ENCODE measurements at places on chromosomes 1 and 21.

DNA sequence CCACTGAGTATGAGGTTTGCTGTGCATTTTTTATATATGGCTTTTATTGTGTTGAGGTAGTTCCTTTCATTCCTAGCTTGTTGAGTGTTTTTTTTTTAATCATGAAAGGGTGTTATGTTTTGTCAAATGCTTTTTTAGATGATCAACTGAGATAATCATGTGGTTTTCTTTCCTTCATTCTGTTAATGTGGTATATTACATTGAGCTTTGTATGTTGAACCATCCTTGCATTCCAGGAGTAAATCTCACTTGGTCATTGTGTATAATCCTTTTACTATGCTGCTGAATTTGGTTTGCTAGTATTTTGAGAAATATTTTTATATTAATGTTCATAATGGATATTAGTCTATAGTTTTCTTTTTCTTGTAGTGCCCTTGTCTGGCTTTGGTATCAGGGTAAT, 11.1 kb upstream of the ZBTB40 start:
- DNase-seq = no peak

- DNase-seq = no peak
These were observed 11.3 kb downstream of the SSR2 start for GRCh38 chr1:156009404-156009803.

DNA sequence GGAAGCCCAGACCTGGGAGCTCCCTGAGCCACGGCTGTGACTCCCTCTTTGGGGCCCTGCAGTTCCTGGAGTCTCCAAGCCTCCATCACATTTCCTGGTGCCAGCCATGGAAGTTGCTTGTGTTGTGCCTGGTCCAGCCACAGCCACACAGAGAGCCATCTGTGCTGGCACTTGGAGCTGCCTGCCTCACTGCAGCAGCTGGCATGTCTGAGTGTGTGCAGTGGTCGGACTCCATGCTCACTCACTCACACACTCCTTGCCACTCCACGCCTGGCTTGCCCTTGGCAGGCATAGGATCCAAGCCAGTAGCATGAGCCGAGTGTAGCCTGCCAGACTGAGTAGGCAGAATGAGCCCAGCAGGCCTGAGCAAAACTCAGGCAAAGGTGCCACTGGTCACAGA, 516.3 kb upstream of the BEND5 start:
- no peak for DNase-seq

DNA sequence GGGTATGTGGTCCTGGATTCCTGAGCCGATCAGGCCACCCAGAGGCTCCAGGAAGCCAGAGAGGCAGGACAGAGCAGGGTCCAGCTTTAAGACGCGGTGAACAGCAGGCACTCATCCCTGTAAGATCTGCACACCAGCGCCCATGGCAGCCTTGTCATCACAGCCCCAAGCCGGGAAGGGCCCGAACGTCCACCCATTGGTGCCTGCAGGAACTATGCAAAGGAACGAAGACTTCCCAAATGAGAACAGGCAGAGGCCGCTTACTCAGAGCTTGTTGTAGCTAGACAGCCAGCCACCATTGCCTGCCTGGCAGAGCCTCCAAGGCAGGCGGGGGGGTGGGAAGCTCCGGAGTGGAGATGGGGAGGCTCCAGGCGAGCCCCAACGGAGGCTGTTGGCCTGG, 12.1 kb upstream of the ARHGEF16 start:
- DNase-seq = no peak

DNA sequence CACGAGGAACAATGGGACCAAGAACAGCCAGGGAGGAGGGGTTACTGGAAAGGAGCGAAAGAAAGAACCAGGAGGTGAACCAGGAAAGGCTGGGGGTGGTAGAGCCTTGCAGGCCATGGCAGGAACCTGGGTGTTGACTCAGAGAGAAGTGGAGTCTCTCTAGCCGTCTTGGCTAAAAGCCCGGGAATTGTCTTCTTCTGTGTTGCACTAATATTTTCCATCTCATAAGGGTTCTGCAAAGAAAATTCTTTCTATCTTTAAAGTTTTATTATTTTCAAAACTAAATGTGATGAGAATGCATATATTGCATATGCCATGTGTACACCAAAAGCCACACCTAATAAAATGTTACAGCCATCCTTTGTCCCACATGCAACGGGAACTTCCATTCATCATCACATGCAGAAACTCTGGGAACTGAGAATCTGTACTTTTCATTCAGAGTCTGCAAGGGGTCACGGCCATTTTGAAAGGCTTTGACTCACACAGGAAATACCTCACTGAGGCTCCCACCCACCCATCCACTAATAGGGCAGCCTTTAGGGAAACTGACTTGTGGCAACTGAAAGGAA, 38.0 kb downstream of the ERG start:
- DNase-seq = no peak

DNA sequence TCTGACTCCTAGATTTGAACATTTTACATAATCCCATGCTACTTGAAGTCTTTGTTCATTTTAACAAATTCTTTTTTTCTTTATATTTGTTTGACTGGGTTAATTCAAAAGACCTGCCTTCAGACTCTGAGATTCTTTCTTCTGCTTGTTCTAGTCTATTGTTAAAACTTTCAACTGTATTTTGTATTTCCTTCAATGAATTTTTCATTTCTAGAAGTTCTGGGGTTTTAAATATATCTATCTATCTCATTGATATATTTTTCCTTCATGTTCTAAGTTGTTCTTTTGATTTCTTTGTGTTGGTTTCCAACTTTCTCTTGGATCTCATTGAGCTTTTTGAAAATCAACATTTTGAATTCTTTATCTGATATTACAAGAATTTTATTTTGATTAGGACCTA, 64.3 kb downstream of the HMCN1 start:
- no peak for DNase-seq

DNA sequence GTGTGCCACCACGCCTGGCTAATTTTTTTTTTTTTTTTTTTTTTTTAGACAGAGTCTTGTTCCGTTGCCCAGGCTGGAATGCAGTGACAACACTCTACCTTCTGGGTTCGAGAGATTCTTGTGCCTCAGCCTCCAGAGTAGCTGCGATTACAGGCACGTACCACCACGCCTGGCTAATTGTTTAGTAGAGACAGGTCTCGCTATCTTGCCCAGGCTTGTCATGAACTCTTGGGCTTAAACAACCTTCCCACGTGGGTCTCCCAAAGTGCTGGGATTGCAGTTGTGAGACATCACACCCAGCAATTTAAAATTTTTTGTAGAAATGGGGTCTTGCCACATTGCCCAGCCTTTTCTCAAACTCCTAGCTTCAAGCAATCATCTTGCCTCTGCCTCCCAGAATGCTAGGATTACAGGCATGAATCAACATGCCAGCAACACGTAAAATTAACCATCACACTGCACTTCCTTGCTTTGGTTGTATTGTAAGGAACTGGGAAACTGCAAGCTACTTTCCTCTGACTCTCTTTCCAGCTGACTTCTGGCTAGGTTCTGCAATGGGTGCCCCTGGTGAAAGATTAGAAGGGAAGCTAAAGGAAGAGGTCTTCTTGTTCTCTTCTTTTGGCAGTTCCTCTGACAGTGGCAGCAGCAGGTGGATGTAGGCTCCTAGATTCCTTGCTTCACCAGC, 13.9 kb upstream of the IL6R start:
- no peak for DNase-seq

- no peak for DNase-seq
These were observed 102.2 kb upstream of the GADD45A start for GRCh38 chr1:67582625-67583461.

- DNase-seq = no peak
These were observed 27.8 kb downstream of the PIGM start for GRCh38 chr1:160004001-160004400.

DNA sequence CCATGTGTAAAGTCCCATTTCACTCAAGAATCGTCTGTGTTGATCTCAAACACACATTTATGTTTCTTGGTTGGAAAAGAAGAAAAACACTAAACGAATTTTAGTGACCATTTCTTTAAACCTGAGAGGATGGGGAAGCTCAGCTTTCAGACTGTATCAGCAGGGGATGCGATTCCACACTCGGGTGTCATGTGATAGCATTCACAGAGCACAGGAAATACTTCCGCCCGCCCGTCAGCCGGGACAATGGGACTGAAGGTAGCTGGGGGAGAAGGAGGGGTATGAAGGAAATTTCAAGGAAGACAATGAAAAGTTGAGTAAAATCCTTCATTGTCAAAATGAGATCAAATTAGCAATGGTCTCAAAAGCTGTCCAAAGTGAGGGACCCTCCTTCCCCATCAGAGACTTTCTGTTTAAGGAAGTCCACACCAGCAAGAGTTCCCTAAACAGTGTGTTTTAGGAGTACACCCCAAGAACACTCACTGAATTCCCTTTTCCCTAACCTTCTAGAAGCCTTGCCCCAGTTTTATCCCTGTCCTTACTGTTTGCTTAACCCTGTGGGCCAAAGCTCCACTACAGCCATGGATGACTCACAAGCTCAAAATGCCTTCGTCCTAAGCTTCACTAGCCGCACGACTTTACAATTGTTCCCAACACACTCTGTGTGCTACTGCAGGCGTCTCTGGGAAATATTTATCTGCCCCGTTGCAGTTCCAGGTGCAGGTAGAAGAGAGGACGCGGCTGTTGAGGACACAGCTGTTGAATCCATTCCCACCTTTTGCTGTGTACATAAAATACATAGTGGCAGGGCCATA, 51.4 kb upstream of the SIM2 start:
- DNase-seq = no peak

GRCh38 chr1:35532497-35533223, 24.5 kb downstream of the KIAA0319L start:
- no peak for DNase-seq

DNA sequence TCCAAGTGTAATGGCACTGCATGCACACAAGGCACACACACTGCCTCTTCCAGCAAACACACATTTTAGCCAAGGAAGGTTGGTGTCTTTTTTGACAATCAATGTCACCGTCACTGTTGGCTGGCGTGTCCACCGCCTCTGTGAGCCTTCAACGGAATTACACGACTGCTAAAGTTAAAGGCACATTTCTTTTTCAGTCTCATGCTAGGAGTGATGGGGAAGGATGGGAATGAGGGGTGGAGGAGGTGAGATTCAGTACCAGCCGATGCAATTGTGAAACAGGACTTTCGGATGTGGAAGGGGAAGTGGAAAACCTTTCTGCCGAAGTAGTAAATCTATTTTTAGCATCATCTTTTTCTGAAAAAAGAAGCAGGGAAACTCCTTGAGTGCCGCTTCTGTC, 1.4 kb downstream of the ELAVL4 start:
- DNase-seq = no peak

DNA sequence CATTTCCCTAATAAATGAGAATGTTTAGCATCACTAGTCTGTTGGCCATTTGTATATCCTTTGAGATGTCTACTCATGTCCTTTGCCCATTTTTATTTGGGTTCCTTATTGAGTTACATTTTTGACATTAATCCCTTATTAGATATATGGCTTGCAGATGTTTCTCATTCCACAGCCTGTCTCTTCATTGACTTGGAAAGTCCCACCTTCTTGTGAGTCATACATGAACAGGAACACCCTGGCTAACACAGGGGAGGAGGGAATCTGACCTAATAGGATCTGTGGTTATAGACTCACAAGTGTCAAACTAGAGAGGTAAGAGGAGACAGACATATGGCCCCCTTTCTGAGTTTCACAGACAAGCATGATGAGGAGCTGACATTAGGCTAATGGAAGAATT, 11.5 kb downstream of the ZP4 start:
- DNase-seq = no peak

DNA sequence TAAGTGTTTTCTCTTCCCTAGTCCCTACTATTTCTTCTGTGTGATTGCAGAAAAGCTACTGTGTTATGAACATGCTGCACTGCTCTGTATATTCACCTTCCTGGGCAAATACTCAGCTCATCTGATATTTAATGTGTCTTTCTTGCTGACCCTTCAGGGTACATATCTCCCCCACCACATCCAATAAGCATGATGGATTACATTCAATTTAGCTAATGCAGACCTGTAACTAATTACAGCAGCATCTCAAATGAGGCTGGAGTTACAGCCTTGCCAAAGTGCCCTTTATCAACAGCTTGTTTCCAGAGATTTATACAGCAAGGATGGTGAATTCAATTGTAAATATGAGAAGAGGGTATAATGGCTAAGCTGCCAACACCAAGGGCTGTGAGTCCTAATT, 144.0 kb downstream of the KCNH1 start:
- DNase-seq = no peak

GRCh38 chr1:172278478-172278877, 142.0 kb upstream of the C1orf105 start:
- DNase-seq = no peak
